ENCODE measurements at places on chromosomes 6 and 20.

GRCh38 chr6:31210123-31210522 lies 39.6 kb upstream of the POU5F1 start:
- DNase-seq, result no peak

DNA sequence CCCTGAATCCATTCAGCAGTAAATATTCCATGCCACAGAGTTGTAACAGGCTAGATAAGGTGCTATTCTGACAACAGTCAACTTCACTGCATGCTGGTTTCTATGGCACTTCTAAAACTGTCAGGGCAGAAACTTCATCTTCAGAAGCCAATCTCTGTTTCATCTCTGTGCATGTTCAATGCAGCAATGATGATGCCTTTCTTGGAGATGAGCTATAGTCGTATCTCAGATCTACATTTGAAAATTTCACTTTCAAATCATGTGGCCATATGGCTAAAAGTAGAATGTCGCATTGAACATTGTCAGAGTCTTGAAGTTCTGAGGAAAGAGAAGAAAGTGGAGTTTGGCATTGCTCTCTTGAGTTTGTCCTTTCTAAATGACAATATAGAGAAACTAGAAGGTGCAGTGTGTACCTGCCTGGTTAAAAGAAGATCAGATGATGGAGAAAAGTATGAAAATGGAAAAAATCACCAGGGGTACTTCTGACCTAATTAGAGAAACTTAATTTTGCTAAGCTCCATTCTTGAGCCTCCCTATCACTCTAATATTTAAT lies 49.0 kb upstream of the VSTM2L start:
- DNase-seq, result no peak

- DNase-seq, result no peak
Observed at GRCh38 chr6:41791305-41791704, 3.8 kb downstream of the TOMM6 start.

- DNase-seq, result no peak
Observed at GRCh38 chr6:48835421-48835958, 627.6 kb downstream of the MMUT start.

DNA sequence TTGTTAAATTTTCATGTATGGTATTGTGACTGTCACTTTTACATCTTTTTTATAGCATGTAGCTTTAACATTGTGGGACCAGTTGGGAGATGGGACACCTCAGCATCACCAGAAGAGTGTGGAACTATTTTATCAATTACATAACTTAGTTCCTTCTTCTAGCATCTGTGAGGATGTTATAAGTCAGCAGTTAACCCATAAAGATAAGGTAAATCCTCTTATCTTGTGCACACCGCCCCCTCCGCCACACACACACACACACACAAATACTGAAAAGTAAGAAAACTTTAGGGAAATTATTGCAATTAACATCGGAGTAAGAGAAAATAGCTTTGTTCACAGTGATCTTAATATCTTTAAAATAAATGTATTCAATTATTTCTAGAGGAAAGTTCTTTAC lies 60.9 kb downstream of the PGM3 start:
- no peak for DNase-seq

DNA sequence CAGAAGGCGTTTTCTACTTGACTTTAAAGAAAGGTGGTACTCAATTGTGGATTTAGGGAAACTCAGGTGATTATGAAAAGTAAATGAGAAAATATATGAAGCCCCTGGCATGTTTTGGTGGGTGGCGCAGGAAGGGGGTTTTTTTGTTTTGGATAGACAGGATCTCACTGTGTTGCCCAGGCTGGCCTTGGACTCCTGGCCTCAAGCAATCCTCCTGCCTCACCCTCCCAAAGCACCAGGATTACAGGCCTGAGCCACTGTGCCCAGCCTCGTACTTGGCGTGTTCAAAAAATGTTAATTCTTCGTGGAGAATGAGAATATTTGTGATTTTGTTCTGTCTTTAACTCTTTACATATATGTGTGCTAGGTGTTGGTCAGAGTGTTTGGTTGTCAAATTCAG lies 32.1 kb upstream of the C20orf144 start:
- DNase-seq, result no peak

GRCh38 chr6:140105857-140106256 lies 731.4 kb upstream of the CITED2 start:
- peak; percentile 27 for DNase-seq

- DNase-seq, result no peak
Observed at GRCh38 chr6:47407300-47408281, 70.0 kb upstream of the CD2AP start.

DNA sequence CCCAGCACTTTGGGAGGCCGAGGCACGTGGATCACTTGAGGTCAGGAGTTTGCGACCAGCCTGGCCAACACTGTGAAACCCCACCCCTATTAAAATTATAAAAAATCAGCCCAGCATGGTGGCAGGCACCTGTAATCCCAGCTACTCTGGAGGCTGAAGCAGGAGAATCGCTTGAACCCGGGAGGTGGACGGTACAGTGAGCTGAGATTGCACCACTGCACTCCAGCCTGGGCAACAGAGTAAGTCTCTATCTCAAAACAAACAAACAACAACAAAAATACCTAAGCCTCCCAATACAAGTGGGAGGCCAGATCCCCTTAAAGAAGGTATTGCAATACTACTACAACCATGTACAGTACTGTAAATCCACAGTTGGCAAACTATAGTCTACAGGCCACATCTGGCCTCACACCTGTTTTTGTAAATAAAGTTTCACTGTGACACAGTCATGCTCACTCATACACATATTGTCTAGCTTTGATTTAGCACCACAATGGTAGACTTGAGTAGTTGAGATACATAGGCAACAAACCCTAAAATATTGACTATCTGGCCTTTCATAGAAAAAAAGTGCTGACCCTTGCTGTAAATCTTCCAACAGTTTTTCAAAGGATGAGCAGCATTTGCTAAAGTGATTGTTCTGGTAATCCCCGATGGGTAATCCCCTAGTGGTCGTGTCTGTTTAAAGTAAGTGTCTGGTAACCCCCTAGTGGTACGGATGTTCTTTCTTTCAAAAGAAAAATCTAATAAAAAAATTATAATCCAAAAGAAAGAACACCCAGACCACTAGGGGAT lies 202.0 kb downstream of the RNGTT start:
- DNase-seq, result no peak

DNA sequence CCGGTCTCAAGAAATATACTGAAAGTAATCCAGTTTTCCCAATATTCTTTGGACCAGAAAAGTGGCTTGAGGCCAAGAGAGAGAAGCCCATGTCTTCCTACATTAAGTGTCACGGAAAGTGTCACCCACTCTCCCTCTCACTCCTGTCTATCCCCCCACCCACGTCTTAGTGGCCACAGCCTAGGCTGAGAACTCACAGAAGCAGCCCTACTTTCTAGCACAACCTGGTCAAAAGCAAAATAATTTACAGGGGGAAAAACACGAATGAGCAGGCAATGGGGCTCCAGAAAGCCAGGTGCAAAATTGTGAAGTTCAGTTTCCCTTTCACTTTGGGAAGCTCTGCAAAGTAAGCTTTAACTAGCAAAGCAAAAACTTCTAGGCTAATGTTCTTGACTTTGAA lies 118.0 kb downstream of the OPRM1 start:
- DNase-seq, result no peak

DNA sequence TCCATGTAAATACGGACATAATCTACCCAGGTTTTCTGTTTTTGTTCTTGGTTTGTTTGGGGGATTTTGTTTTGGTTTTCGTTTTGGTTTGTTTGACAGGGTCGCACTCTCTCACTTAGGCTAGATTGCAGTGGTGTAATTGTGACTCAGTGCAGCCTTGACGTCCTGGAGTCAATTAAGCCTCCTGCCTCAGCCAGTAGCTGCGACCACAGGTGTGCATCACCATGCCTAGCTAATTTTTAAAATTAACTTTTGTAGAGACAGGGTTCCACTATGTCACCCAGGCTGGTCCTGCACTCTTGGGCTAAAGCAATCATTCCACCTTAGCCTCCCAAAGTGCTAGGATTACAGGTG lies 37.8 kb upstream of the EYA4 start:
- no peak for DNase-seq

DNA sequence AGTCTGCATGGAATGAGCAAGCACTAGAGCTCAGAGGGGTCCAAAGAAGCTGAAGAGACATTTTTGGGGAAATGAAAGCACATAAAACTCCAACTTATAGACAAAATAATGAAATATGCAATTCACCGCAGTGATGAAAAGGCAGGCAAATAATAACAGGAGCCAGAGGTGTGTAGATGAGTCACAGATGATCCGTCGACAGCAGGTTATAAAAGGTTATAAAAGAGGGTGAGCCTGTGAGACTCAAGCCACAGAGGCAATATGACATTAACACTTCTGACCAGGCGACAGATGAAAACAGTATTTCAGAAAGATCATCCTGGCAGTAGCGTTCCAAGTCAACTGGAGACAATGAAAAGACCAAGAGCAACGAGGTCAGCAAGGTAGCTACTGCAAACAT lies 35.8 kb upstream of the ANKRD60 start:
- DNase-seq, result no peak

DNA sequence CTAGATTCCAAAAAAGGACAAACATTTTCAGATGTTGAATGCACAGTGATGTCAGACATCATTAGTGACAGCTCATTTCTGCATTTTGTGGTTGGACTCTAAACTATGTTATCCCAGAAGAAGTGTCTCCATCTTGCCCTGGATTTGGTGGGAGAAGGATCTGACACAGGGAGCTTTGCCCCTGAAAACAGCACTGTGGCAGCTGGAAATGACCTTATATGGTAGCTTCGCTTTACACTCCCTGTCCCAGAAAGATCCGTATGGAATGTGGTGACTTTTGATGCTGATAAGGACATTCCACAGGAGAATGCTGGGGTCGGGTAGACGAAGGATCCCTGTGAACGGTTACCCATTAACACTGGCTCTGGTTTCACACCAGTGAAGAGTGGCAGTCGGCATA lies 87.2 kb upstream of the EDN1 start:
- peak; percentile 6 for DNase-seq

DNA sequence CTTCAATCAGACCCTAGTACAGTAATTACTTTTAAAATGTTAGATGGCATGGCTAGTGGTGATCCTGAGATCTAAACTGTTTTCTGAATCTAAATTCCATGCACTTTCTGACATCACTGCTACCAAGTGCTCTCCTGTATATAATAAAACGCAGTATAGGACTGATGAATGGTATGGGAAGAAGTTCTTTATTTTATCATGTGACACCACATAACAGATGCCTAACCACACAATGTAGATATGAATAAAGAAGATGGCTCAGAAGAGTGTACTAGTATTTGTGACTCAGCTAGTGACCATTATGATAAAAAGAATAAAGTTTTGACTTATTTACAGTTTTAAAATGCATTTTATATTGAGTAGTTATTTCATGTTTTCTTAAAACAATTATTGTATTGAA lies 8.5 kb downstream of the NDUFAF4 start:
- DNase-seq, result no peak

DNA sequence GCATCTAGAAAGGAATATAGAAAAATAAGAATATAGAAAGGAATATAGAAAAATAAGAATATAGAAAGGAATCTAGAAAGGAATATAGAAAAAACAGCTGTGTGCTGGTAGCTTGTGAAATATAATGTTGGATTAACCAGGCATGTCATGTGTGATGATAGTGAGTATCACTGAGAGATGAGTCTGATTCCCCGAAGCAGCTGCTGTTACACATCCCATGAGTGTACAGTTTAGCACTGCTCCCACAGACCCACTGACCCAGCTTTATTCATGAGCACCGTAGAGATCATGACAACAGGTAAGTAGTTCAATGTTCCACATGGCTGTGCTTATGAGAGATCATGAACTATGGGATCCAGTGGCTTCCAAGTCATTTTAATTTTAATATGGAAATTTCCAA lies 64.8 kb downstream of the SLC22A3 start:
- no peak for DNase-seq

GRCh38 chr6:2900221-2900807 lies 2.8 kb downstream of the SERPINB9 start:
- no peak for DNase-seq

- DNase-seq, result peak; percentile 87
Observed at GRCh38 chr20:56630086-56630493, 984 bp downstream of the TFAP2C start.

DNA sequence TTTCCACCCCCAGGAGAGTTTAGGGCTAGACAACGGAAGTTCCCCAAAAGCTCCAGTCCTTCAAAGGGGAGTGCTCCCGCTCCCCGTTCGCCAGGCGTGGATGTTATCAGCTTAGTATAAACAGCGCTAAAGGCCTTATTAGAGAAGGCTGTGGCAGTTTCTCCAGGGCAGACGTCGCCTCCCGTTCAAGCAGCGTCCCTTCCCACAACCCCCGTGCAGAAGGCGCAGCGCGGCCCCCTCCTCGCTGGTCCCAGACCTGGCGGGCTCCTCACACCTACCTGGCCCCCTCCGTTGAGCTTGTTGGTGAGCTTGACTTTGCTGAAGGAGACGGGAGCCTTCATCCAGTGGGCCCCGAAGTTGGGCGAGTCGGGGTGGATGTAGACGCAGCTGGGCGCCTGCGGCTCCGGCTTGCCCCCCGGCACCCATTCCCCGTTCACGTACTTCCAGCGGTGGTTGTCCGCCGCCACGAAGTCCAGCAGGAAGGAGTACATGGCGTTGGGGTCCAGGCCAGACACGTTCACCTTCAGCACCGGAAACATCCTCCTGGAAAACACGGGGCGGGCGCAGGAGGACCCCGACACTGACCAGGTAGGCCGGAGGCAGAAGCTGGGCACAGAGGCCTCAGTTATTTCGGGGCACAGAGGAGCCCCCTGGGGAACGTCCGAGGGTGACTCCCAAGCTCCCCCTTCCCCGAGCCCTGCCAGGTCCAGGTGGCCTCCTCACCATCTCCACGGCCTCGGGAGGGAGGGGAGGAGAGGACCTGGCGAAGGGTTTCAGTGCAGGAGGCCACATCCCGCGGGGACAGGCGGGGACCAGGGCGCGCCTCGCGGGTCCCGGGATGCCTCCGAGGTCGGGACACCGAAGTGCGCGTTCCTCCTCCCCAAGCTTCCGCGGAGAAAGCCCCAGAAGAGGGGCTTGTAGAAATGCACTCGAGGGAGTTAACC lies 1.1 kb downstream of the TBXT start:
- no peak for DNase-seq

DNA sequence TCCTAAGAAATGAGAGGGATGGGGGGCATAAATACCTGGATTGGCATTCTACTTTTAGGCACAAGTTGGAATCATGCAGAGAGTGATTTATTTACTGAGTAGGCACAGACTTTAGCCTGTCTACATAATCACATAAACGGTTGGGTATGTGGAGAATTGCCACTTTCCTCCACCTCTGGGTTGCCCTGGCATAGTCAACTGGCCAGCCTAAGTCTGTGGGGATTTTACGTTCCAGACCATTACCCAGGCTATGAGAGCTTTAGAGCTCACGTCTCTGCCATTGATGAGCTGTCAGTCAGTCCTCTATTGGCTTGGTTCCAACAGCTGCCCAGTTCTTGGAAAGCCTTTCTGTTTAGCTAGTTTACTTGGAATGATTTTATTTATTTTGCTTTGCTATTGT lies 5.0 kb upstream of the BHLHE23 start:
- no peak for DNase-seq
